ENCODE measurements at places on chromosomes 7 and 10.

DNA sequence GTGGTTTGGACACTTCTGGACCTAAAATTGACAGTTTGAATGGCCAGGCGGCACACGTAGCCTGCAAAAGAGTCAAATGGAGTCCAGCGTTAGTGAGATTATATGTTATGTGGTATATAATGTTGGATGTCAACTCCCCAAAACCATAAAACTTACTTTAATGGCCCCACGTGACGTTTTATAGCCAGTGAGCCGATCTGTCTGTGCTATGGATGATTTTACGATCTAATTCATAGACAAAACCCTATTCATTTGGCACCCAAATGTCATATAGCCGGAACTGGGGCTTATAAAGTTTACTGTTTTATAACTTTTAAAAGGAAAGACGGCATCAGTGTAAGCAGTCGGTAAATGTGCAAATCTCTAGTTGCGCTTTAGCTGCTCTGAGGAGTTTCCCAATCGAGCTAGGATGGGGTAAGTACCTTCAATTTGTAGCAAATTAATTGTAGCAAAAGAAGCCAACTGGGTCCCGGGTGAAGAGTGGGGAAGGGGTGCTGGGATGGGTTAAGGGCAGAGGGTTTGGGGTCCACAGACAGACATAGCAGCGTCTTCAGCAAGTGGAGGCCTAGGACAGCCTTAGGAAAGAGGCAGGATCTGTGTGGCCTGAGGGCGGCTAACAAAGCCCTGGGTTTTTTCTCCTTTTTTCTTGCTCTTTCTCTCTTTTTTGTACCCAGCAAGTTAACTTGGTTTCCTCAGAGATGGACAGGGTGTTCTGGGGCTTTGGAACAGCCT is 3.2 kb downstream of the HOXA5 start:
- no peak for DNase-seq

- no peak for DNase-seq
These were observed 101.8 kb upstream of the TAC1 start for GRCh38 chr7:97630116-97630515.

GRCh38 chr10:52609626-52610240 is 162.9 kb downstream of the MBL2 start:
- DNase-seq: no peak

DNA sequence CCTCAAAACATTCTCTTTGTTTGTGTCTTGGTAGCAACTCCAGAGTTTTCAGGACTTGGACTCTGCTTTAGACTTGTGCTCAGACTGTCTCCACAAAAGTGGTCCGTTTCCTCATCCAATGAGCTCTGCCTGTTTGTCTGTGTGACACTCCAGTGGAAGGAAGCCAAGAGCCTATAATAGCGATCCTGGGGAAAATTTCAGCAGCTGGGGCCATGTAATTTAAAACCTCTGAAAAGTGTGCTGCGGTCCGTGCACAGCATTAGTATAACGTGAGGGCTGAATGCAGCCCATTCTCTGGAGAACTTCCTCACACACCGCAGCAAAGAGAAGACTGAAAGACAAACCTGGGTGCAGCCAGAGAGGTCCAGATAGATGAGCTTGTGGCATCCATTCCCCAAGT is at the start of gene LRRC17:
LRRC17 (plus strand) TSS at position 259 of the 400 bp plus-strand sequence. CDS start 20,914 bp downstream, outside the sequence.
- peak; percentile 87 for DNase-seq

- no peak for DNase-seq
These were observed 23.4 kb downstream of the ENTPD7 start for GRCh38 chr10:99682752-99683151.

DNA sequence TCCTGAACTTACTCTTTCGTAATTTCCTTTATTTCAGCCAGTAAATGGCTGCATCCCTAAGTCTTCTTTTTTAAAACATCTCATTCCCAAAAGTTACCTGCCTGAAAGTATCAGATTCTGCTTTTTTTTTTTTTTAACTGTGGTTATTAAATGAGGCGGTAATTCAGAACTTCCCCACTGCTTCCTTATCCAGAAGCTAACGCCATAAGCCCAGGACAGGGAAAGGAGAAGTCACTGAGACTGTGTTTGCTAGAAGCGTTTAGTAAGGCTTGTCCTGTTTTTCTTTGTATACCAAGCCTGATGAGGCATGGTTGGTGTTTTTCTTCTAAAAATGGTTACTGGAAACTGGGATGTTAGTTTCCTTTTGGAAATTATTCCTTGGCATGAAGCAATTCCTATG is 197.8 kb downstream of the CELF2 start:
- DNase-seq: no peak

GRCh38 chr10:113434315-113434714 is 118.5 kb upstream of the HABP2 start:
- DNase-seq: no peak

GRCh38 chr10:133199992-133200611 is 29.9 kb upstream of the UTF1 start:
- DNase-seq: no peak

GRCh38 chr10:43123361-43124093 is 14.7 kb upstream of the CSGALNACT2 start:
- no peak for DNase-seq

GRCh38 chr7:39413636-39414223 is 152.5 kb upstream of the YAE1 start:
- DNase-seq: no peak

GRCh38 chr7:138354066-138354465 is 106.0 kb upstream of the TRIM24 start:
- DNase-seq: no peak

DNA sequence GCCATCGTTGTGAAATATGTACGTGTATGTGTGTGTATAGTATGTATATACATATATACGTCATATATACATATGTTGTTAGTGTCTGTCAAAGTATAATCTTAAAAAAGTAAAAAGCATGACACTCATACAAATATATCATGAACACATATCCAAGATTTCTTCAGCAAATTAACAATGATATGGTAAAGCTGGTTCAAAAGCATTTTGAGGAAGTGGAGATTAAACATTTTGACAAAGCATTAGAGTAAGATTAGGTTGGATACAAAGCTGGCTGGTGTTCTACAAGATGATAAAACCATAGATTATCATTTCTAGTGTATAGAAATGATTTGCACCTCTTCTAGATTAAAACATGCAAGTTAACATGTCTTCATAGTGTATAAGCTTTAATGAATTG is 771 bp upstream of the NUDCD3 start:
- no peak for DNase-seq

- no peak for DNase-seq
These were observed 406.1 kb downstream of the TCERG1L start for GRCh38 chr10:130905386-130905785.

GRCh38 chr7:129615018-129615417 is 3.5 kb downstream of the NRF1 start:
- no peak for DNase-seq

- DNase-seq: no peak
These were observed 29.4 kb upstream of the MAP3K8 start for GRCh38 chr10:30404540-30404939.

DNA sequence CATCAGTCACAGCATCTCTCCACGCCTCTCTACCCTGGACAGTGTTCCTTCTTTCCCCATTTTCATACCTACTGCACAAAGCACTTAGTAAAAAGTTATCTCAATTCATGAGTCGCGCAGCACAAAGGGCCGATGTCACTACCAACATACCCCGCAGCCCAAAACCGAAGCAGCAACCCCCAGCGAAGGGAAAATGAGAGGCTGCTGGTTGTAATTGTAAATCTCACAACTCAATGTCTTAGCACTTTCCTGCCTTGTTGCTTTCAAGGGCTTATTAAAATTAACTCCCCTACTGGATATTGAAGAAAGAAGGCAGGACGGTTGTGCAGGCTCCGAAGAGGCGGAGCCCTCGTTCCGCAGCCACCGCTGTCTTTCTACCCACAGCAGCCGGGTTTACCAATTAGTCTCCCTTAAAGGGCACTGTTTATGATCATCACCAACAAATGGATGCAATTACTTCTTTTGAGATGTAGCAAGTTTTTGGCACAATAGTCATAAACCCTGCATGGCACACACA is 6.5 kb downstream of the DIP2C start:
- DNase-seq: no peak

GRCh38 chr7:42928754-42929153 is 3.2 kb downstream of the PSMA2 start:
- DNase-seq: no peak

DNA sequence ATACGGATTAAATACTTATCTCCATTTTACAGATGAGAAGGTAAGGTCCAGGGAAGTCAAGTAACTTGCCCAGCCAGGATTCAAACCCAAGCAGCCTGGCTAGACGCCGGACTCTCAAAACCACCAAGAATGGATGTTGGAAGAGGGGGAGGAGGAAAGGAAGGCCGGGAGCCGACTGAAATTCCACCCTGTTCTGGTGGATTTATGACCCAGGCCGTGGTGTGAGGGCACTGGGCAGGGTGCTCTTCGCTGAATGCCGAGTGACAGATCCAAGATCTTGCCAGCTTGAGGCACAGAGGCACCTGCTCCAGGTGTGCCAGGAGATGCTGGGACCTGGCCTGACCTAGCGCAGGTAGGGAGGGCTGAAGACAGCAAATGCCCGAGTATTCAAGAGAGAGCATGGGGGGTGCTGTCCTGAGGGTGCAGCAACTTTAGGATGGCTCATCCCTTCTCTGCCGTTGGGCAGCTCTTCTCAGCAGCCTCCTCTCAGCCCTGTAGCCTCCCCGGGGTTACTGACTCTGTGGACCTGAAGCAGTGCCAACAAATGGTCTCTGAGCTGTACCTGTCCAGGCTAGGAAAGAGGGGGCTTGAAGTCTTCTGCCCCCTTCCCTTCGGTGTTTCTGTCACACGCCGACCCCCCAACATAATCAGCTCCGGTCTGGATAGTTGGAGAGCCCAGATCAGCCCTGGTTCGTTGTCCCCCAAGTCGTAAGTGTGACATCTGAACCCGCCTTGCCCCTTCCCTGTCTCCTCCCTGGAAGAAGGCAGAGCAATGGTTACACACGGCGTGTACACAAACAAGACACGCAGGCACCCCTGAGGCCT is 713 bp downstream of the LOXL4 start:
- DNase-seq: no peak

DNA sequence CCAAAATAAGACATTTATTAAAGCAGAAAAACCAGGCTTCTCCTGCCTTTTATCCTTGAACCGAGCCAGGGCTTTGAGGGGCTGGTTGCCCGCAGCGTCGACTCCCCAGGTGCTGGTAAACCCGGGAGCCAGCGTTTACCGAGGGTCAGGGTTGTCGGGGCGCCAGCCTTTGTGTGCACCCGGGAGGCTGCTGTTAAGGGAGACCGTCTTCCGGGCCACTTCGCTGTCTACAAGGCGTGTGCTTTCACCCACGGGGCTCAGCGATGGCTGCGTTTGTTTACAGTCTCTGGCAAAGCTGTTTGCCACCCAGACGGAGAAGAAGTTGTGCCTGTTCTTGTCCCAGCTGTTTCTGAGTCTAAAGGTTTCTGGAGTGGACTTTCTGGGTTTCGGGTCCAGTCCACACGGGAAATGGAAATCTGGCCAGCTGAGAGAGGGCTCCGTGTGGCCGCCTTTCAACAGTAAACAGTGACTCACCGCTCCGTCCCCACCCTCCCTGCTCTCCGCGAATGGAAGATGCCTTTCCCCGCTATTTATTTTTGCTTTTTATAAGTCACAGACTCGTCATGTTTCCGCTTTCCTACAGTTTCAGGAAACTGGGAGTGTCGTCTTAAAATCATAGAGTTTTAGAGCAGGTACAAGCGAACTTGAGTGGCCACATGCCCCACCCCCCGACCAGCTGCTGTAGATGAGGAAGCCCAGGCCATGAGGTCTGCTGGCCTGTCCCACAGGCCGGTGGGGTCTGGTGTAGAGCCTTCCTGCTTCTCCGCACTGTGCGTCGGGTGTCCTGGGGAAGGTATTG is 2.2 kb downstream of the MAFK start:
- no peak for DNase-seq

DNA sequence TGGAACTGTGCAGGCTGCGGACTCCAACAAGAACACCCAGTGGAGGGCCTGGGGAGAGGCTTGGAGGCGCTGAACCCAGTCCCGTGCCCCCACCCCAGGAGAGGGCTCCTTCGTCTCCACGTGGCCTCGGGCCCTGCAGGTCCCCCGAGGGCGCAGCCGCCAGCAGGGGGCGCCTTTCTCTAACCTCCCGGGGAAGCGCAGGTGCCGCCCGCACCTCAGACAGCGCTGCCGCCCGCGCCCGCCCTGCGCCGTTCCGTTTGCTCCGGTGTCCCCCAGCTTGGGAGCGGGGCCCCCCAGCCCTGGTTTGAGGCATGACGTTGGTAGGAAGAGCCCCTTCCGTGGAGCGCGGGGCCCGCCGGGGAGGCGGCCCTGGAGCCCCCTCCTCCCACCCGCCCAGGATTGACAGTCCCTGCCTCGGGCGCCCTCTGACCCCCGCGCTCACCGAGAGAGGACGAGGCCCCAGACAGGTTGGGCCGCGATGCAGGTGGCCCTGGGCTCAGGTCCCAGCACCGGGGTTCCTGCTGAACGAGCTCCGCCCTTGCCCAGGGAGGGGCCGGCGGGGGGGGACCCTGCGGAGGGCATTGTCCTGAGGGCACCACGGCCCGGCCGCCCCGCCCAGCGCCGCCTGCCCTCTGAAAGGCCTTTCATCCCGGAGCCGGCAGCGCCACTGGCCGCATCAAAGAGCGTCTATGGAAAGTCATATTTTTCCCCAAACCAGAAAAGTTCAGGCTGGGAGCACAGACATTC is 42.8 kb downstream of the FOXL3 start:
- DNase-seq: peak; percentile 65

DNA sequence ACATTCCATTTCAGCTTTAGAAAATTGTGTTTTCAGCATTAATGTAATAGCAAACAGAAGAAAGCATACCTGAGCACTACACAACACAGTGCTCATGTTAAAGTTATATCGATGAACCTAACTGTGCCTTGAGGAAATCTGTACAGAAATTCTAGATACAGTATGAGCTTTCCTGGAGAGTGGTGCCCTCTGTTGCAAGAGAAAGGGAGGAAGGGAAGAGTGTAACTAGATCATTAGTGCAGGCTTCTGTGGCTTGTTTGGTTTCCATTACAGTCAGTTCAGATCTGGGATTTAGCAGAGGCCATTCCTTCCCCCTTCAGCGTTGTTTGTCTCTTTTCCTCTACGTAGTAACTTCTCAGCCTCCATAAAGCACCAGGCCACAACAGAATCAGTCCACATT is 139.7 kb downstream of the HTR7 start:
- DNase-seq: no peak

GRCh38 chr7:5243261-5243660 is 39.5 kb upstream of the SLC29A4 start:
- DNase-seq: no peak

GRCh38 chr7:82713506-82713905 is 269.9 kb upstream of the CACNA2D1 start:
- DNase-seq: no peak

- no peak for DNase-seq
These were observed 41.2 kb upstream of the COBL start for GRCh38 chr7:51357821-51358220.

GRCh38 chr7:12601302-12601869 is 30.9 kb downstream of the SCIN start:
- no peak for DNase-seq

DNA sequence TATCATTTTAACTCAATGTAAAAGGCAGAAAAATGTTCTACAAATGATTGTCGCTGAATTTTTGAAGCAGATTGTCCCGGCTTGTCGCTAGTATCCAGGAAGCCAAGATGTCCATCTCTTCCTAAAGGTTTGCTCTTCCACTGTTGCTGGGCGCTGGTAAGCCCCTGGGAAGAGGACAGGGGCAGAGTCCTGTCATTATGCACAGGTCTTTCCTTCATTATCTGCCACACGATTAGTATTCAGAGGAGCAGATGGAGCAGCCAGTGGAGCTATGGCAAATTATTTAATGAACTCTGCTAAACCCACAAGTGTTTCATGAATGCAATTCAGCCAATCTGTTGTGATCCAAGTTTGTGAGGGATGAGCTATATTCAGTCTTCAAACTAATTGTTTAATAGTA is 499.1 kb upstream of the NRP1 start:
- DNase-seq: no peak

Measured in NCI-H1105 (cell line).